ENCODE measurements at places on chromosomes 13 and 19.

DNA sequence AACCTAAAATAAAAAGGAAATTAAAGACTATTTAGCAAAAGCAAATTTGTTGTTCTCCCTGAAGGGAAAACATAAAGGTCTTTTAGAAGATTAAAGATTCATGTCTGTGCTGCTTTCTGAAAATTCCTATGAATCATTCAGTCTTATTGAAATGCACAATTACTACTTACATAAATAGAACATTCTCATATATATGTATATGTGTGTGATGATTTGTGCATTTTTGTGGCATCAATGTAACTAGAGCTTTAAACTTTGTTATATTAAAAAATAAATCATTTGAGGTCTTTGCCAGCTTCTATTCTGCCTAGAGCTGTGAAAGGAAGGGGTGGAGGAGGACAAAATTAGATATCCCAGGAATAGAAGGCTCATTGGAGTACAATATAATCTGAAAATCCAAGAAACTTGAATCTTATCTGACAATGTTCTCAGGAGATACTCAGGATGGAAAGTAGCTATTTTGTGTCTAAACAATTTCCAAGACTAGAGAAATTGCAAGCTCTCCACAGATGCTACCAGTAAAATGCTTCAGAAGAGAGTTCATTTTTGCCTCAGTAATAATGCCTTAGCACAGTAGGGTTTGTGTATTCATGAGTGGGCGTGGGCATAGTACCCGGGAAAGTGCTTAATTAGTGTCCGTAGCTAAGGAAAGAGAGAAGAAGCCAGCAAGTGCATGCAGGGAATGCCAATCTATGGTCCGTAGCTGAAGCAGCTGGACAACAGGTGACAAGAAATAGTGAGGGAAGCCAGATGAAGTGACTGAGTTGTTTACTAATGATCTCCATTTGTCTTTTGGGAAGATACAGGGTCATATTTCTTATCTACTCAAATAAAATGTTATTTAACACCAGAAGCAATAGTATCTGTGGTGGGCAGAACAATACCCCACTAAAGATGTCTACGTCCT is 395.5 kb upstream of the NBEA start:
- no peak for DNase-seq

DNA sequence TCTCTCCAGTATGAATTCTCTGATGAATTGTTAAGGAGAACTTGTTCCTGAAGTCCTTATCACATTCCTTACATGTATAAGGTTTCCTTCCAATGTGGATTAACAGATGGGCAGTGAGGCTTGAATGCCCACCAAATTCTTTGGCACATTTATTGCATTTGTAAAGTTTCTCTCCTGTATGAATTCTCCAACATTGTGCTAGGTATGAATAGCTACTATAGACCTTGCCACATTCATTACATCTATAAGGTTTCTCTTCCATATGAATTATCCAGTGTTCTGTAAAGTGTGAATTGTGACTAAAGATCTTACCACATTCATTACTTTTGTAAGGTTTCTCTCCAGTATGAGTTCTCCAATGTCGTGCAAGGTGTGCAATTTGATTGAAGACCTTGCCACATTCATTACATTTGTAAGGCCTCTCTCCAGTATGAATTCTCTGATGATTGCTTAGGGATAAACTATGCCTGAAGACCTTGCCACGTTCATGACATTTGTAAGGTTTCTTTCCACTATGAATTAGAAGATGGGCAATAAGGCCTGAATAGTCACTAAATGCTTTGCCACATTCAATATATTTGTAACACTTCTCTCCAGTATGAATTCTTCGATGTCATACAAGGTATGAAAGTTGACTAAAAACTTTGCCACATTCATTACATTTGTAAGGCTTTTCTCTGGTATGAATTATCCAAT is 20.4 kb downstream of the ZNF578 start:
- no peak for DNase-seq

DNA sequence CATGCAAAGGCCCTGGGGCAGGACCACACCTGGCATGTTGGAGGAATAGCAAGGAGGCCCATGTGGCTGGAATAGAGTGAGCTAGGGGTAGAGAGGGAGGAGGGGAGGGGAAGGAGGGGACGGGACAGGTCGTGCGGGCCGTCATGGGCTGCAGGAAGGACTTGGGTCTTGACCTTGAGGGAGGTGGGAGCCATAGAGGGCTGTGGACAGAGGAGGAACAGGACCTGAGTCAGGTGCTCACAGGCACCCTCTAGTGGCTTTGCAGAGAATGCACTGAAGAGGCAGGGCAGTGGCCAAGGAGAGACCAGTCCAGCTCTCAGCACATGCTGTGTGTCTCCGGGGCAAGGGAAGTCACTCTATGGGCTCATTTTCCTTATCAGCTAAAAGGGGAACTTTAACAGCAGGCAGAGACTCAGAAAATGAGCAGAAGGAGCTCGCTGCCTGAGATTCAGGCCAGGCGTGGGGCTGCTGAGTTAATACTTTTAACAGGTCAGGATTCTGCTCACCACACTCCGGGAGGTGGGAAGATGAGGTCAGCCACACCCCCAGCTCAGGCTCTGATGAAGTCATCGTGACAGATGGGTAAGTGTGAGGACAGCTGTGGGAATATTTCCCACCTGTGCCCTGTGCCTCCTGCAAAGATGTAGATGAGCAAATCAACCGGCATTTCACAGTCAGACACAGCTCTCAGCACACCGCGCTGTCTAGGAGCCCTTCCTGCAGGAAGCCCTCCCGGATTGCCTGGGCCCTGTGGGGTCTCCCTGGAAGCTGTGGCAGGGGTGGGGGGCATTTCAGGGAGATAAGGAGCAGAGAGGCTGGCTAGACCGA is 6.0 kb upstream of the TNFAIP8L1 start:
- DNase-seq = peak; percentile 19

DNA sequence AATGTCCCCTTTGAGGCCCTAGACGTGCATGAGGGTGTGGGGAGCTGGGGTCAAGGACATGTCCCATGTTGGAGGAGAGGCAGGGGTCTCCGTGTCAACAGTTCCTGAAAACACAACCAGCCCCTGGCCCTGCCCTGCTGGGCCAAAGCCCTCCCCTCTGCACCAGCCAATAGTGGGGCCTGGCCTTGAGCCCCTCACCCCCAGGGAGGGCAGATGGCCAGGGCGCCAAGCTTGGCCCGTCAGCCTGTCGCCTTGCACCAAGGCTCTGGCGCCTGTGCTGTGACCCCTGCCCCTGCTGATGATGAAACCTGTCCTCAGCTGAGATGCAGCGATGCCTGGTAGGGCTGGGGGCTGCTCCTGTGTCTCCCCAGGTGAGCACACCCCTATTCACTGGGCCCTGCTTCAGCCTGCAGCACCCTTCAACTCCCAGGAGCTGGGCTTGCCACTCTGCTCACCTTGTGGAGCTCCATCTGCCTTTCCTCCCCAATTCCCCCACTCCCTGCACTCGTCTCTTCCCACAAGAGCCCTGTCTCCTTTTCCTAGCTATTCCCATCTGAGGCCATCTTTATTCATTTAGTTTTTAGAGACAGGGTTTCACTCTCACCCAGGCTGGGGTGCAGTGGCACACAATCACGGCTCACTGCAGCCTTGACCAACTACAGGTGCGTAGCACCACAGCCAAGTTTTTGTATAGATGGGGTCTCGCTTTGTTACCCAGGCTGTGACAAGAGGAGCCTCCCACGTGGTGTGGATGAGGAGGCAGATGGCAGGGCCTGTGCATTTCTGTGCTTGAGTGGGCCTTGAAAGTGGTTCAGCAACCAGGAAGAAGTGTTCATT is 2.1 kb upstream of the HAMP start:
- no peak for DNase-seq

DNA sequence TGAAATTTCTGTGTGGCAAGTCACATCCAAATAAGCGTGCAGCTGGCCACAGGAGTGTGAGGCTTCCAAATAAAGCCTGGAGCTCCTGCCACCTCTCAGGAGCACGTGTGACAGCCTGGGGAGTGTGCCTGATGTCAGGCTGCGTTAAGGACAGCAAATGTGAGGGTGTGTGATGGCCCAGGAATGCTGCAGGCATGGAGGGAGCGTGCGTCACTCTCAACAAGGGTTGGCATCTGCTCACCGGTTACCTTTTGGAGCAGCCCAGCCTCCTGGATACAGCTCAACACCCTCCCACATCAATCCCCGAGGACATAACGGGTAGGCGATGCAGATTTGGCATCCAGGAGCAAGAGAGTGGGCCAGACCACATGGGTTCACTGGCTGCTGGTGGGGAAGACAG is 19.0 kb downstream of the NUMBL start:
- no peak for DNase-seq

GRCh38 chr19:18514800-18515682 is 6.8 kb downstream of the ELL start:
- DNase-seq = no peak

- DNase-seq = no peak
Observed at GRCh38 chr13:30020726-30021312, 170.4 kb upstream of the UBL3 start.

DNA sequence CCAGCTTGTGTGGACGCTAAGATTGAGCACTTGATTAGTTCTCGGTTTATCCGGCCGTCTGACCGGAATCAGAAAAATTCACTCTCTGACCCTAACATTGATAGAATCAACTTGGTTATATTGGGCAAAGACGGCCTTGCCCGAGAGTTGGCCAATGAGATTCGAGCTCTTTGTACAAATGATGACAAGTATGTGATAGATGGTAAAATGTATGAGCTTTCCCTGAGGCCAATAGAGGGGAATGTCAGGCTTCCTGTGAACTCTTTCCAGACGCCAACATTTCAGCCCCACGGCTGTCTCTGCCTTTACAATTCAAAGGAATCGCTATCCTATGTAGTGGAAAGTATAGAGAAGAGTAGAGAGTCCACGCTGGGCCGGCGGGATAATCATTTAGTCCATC is 59.6 kb downstream of the ARHGAP35 start:
- DNase-seq = no peak

GRCh38 chr13:62544928-62545327 is 1129.3 kb upstream of the PCDH20 start:
- DNase-seq = no peak

DNA sequence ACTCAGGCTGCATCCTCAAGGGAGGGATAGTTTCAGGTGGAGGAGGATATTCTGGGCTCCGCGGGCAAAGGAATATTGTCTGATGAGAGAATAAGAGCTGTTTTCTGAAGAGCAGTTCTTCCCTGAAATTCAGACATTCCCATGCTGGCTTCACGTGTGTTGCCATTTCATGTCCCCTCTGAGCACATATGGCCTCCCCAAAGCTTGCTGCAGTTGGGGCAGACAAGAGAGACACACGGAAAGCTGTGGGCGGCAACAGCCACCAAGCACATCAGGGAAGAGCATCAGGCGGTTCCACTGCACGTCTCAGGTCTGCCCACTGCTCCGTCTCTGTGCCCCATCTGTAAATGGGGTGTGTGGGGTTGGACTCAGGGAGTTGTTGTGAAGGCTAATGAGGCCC is 247.5 kb upstream of the TSHZ3 start:
- no peak for DNase-seq

GRCh38 chr13:30504081-30504480 is 38.3 kb upstream of the HMGB1 start:
- DNase-seq = no peak

DNA sequence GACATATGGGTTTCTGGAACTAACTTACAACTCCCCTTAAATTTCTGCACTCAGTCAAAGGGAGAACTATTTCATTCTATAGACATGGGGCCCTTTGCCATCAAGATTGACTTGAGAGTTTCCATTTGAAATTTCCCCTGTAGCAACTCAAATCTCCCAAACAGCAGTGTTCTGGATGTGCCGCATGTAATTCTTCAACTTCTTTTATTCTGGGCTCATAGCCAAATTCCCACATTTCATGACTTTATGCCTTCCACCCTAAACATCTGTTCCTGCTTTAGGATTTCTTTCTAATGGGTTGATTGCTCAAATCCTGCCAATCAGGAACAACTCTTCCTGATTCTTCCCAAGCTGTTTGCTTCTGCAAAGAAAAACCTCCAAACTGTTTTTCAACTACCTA is 336.0 kb downstream of the TBC1D4 start:
- no peak for DNase-seq

All from substantia nigra (tissue), 51 donors.